ENCODE measurements at places on chromosomes 4 and X.

DNA sequence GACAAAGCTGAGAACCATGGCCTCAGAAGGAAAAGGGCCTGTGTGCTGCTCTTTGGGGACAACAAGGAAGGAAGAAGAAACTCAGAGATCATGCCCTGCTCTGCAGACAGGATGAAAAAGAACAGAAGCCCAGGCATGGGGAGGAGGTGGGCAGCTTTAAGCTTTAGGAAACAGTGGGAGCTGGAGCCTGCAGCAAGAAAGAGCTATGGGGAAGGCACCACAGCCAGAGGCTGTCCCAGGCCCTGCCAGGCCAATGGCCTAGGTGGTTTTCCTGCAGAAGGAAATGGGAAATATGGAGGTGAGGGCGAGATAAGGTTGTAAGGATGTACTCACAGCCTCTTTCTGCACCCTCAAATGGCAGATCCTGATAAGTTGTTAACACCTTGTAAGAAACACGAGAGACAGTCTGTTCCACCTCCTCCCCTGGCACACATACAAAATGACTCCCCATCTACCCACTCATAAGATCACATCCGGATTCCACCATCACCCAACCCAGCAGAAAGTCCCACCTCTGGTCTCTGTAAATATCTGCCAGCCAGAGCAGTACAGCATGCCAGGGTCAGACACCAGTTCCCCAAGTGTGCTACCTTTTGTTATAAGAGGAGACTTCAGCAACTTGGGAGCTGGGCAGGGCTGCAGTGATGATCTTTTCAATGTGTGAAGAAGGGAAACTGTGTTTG lies 105.2 kb downstream of the RTL5 start:
- no peak for DNase-seq

- DNase-seq, result no peak
Observed at GRCh38 chrX:153866302-153867019, 19.5 kb downstream of the L1CAM start.

DNA sequence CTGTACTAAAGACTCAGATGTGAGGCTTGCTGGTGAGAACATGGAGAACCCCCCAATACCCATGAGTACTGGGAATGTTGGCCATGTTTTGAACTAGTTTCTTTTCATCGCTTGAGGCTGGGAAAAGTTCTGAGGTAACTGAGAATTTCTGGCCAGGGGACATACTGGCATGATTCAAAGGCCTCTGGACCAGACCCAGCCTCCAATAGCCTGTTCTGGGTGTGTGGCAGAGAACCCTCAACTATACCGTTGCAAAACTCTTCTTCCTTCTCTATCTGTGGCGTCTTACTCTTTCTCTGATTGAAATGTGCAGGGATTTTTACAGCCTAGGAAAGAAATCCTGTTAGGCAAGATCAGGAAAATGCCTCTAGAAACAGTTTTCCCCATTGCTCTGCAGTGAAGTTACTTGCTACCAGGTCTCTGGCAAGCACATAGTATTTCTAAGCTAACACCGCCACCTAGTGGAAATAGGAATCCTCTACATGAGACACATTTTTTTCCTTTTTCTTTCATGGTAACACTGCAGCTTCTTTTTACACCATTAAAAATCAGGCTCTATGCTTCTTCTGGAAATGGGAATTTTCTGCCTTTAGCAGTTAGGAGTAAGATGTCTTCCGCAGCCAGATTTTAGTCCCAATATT lies 170.7 kb upstream of the ZCCHC13 start:
- DNase-seq, result no peak

DNA sequence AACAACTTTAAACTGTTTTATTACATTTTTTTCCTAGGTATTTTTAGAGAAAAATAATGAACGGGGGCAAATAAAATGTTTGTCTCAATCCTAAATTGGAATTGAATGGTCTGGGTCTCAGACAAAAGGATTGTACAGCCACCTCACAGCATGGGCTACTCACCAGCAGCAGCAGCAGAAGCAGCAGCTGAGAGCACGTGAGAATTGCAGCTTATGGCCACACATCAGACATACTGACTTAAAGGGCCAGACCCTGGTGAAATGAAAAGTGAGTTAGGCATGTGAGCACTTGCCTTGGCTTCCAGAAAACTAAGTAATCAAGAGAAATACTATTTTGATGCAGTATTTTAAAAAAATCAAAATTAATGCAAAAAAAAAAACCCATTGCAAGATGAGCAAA lies 56.6 kb downstream of the AASDH start:
- no peak for DNase-seq

GRCh38 chr4:181323061-181323460 lies 920.1 kb upstream of the TENM3 start:
- DNase-seq, result no peak
